Skeletal muscle cell (primary cell): ENCODE measurements at places on chromosomes 13 and 19.

DNA sequence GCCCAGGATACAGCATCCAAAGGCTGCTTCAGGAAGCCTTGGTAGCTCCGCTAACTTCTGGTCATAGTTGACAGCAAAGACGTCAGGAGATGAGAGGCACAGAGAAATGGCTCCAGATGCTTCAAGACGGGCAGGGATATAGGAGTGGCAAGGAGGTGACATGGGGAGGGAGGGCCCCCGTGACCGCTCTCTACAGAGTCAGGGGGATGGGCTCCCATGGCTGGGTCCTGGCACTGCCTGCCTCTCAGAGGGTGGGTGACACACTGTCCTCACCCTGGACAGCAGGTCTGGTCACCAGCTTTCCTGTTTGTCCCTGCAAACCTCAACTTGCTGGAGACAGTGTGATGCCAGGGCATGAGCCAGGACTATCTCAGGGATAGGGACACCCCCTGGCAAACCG, 10.3 kb upstream of the ZNF14 start:
- no peak for DNase-seq

DNA sequence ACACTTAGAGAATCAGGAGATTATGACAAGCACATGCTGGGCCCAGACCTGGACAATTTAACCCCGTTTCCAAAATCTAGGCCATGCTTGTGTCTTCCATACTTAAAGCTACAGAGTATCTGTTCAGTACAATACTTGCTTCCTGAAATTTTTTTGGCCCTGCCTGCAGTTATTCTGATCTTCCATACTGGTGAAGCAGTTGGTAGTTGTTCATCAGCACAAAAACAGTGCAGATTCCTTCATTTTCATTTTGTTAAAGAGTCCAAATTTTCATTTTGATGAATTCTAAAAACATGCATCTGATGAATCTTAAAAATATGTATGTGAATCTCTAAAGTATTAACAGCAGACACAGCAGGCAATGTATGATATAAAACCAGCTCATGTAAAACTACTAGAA, 49.2 kb downstream of the POLR1D start:
- no peak for DNase-seq

GRCh38 chr13:65488606-65489005, 1741.5 kb downstream of the PCDH9 start:
- no peak for DNase-seq

DNA sequence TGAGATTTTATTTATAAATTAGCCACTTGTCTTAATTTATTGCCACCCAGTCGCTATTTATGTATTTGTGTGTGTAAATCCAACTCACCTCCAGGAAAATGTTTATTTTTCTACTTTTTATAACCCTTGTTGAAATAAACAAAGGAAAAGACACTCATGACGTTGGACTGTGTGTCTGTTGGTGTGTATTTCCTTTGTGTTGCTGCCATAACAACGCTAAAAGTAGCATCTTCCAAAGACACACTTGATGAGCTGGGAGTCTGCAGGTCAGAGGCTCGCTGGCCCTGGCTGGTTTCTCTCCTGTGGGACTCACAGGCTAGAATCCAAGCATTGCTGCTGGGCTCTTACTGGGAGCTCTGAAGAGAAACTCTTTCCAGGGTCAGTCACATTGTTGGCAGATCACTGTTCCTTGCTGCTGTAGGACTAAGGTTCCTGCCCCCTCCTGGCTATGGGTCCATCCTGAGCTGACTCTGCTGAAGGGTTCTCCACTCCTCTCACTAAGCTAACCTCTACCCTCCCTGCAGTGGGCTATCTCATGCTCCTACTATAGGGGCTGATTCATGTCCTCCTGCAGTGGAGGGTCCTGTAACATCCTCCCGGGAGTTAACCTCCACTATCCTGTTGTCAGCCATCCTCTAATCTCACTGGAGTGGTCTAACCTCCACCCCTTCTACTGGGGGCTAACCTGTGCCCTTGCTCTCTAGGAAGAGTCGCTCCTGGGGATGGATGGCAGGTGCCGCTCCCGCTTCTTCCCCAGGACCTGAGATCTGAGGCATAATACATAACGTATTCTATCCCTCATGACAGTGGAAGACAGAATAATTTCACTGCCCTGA, 2.1 kb downstream of the IFNL2 start:
- DNase-seq: no peak

DNA sequence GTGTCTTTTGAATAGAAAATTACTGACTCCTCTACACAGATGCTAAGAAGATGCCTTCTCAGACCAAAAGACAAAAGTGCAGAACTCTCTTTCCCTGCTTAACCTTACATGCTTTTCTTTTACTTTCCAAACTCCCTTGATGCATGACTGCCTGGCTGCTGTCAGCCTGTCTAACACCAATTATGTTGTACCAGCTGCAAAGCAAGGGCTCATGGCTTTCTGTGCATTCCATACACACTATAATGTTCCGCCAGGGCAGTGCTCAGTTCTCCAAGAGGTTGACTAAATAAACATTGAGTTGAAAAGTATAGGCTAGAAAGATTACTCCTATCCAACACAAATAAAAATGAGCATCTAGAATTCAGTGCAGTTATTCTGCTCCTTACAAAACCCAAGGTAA, 330.4 kb upstream of the NBEA start:
- no peak for DNase-seq

DNA sequence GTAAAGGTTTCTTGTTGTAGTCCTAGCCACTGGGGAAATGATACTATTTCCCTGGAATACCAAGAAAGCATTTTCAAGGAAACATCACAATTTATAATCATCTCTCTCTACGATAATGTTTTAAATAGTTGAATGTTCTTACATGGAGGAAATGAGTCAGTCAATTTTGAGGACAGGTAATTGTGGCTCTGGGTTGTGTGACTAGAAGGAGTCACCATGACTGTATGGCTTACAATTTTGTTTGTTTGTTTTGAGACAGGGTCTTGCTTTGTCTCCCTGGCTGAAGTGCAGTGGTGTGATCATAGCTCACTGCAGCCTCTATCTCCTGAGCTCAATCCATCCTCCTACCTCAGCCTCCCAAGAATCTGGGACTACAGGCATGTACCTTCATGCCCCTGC, 47.4 kb downstream of the COG3 start:
- DNase-seq: no peak

DNA sequence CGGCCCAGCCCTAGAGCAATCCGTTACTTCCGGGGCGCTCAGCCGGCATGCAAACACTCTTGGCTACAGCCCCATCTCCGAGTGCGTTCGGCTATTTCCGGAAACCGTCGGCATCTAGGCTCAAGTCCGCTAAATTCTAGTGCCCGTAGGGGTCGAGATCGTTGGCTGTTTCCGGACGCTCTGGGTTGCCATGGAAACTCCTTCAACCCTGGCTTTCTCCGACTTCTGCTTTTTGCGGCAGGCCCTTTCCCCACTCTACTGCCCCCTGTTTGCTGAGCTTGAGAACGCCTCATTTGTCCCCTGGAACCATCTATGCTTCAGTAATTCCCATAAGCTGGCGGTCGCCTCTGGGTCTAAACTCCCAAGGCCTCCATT, 534 bp upstream of the PIK3R2 start:
- peak; percentile 90 for DNase-seq

DNA sequence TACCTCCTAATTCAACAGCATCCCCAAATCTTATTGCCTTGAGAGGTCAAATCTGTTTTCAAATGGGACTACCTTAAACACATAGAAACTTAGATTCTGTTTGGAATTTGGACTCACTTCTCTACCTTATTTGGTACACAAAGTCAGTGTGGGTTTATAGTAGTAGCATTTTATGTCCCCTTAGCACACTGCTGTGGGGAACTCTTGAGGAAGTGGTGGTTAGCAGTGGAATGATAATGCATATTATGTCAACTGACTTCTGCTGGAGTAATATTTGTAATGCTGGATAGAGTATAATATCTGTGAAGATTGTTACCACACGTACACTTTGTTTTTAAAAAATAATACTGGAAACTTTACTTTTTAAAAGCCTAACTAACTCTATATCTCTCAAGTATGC, 386.3 kb downstream of the NDFIP2 start:
- DNase-seq: no peak

DNA sequence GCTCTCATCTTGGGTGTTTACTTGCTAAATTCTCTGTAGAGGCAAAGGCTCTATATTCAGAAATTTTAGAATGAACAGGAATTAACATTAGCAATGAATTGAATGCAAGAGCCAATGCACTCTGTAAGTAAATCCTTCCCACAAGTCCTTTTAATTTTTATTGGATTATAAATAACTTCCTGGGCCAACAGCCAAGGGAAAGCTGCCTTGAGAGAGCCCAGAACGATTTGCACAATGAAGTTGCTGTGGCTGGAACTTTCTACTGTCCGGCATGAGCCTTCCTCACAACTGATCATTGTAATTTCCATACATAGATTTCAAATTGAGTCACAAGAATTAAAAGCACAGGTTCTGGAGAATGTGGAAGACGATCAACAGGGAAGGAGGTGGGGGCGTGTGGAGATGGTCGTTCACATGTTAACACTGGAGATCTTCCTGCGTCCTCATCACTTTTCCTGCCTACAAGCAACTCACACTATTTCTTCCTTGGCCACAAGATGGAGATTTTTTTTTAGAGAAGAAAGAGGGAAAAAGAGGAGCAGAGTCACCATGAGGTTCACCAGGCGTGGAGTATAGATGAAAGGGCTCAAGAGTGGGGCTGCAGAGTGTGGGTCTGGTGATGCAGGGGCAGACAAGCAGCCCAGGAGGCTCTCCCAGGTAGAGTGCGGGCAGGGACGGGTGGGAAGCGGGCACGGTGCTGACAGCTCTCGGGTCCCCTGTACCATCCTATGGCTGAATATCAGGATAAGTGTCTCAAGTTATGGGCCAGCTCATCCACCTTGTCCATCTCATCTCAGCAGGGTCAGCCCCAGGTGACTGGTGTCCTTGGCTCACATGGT, 110.7 kb downstream of the SOX1 start:
- no peak for DNase-seq

DNA sequence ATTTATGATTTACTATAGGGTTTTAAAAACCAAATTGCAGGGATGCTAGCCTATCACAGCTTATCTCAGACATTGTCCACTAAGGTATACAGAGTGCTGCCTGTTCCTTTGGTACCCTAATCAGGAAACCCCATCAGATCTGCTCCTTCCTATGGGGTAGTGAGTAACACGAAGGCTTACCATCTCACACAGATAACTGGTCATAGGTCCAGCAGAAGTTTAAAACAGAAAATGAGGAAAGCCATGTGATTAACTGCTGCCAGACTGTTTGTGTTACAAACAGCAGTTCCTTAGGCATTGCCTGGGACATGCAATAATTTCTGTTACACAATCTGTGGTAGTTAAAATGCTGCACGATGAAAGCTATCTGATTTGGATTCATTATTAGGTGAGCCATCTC, 53.5 kb upstream of the ALOX5AP start:
- peak; percentile 54 for DNase-seq

GRCh38 chr19:12793290-12794195, 2.3 kb downstream of the JUNB start:
- DNase-seq: peak; percentile 76

DNA sequence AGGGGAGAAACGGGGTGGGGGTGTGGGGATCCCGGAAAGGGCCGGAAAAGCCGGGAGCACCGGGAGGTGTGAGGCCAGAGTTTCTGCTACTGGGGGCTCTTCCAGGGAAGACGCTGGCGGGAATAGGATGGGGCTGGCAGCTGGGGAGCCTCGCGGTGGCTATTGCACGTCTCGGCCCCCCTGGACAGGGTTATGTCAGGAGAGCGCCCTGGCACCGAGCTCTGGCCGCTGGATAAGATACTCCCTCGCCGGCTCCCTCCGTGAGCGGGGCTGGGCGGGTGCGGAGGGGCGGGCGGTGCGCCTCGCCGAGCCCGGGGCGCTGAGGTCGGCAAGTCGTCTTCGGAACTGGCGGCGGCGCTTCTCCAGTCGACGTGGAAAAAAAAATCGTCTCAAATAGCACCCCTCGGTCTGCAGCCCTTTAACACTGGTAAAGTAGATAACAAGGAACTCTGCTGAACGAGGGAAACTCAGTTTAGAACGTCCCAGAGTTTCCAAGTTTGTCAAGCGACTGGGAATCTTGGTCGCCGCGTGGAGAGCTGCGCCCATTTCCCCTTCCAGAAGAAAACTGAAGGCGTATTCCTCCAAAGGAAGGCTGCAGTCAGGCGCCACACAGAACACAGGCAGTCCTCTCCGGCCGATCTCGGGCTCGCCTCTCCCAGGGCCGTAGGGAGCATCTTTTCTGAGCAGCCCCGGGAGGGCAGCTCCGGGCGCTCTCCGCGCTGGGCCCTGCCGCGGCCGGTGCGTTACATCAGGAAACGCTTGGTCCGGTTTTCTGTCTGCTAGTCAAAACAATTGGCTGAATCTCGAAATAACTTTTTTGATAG, 115.1 kb downstream of the KCNRG start:
- peak; percentile 26 for DNase-seq

DNA sequence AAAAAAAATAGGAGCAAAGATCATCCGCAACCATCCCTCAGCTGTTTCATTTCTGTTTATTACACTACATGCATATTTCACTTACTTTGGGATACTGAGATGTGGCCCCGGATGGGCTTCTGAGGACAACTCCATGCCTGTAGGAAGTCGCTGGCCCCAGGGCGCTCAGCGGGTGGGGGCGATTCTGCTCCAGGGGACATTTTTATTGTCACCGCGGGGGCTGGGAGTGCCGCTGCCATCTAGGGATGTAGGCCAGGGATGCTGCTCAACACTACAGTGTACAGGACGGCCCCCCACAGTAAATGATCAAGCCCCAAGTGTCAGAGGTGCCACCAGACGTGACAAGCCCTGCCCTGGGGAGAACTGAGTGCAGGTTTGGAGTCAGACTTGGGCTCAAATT, 6.4 kb upstream of the BST2 start:
- DNase-seq: no peak

DNA sequence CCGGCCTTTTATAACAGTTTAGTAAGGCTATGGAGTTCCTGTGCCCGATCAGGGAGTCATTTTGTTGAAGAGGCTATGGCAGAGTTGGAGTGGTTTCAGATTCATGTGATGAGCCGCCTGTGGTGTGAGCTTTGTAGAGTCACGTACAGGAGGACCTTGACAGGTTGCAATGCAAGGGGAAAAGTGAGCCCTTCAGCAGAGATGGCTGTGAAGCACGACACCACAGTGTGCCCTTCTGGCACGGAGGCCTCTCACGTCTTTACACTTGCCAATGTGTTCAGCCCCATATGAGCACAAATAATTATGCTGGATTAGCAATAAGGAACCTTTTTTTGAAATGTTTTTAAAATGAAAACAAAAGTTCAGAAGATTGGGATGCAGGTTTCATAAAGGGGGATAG, 499.8 kb downstream of the LIG4 start:
- DNase-seq: no peak

DNA sequence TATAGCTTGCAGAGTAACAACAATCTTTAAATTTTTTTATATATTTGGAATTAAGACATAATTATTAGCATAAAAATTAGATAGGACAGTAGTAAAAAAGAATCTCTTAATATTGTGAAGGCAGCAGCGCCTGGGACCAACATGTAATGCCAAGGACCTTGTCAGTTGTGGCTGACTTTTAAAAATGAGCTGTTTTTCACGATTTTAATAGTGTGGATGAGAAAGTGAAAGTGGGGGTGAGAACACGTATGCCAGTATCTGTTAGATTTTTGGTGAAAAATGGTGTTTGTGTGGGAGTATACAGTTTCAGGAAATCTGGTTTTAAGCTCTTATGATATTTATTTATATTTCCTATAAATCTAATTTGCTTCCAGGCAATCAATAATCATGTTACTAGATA, 125.2 kb downstream of the LMO7 start:
- no peak for DNase-seq
